ENCODE measurements at places on chromosomes 2 and 18.

- no peak for DNase-seq
Measured at GRCh38 chr2:214624166-214624760, 185.2 kb downstream of the BARD1 start.

- no peak for DNase-seq
Measured at GRCh38 chr2:9004338-9005204, 1.1 kb upstream of the MBOAT2 start.

DNA sequence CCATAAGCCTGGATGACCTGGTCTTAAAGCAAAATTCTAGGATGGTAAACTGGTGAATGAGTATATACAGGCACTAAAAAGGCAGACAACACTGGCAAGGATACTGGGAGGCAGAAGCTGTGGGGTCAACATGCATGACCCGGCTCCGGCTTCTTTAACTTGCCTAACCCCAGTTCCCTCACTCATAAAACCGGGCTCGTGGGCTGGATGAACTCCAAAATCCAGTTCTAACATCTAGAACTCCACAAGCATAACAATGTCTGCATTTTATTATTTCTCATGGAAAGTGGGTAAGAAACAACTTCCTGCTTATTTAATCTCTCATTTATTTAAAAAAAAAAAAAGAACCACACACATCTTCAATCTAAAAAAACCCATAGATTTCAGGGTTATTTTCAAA, 57.3 kb downstream of the FARSB start:
- DNase-seq = no peak

DNA sequence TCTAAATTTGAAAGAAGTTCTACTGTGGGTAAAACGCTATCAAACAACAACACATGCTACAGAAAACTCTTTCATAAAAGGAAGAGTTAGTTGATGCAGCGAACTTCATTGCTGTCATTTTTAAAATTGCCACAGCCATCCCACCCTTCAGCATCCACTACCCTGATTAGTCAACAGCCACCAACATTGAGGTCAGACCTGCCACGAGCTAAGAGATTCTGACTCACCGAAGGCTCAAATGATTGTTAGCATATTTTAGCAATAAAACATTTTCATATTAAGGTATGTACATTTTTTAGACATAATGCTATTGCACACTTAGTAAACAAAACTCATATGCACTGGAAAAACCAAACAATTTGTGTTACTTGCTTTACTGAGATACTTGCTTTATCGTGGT, 347.1 kb downstream of the CLIP4 start:
- peak; percentile 37 for DNase-seq

DNA sequence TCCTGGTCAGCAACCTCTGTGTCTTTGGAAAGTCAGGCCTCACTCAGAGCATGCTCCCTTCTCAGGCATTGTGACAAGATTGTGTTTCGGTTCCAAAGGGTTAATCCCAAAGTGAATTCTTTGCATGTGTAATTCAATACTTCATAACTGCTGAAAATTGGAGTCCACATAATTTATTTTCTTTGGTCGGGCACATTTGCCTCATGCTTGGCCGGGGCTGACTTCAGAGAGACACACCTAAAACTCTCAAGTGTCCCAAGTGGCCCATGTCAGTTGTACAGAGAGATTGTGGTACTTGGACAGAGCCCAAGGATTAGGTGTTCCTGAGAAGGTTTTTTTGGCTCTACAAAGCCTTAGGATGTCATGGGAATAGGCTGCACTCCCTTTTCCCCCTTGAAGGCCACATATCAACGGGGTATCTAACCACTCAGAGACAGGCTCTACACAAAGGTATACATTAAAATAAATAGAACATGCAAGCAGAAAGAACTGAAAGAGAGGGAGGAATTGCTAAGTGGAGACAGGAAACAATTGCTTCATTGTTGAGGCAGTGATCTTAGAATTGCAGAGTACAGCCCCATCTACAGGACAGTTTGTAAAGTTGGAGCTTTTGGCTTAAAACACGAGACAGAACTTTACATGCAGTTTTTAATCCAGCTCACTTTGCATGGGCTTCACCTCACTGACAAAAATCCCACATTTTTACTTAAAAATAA, 1232.3 kb upstream of the ZEB2 start:
- DNase-seq = peak; percentile 70
